SK-N-SH (cell line): ENCODE measurements at places on chromosomes 11 and 22.

GRCh38 chr11:106961048-106961447, 57.2 kb downstream of the GUCY1A2 start:
- DNase-seq: no peak

GRCh38 chr11:80603472-80603871, 1162.6 kb upstream of the TENM4 start:
- no peak for DNase-seq

GRCh38 chr11:125649465-125650166, 24.7 kb downstream of the CHEK1 start:
- no peak for DNase-seq

GRCh38 chr22:36765943-36766450, 9.9 kb downstream of the IFT27 start:
- DNase-seq: no peak

DNA sequence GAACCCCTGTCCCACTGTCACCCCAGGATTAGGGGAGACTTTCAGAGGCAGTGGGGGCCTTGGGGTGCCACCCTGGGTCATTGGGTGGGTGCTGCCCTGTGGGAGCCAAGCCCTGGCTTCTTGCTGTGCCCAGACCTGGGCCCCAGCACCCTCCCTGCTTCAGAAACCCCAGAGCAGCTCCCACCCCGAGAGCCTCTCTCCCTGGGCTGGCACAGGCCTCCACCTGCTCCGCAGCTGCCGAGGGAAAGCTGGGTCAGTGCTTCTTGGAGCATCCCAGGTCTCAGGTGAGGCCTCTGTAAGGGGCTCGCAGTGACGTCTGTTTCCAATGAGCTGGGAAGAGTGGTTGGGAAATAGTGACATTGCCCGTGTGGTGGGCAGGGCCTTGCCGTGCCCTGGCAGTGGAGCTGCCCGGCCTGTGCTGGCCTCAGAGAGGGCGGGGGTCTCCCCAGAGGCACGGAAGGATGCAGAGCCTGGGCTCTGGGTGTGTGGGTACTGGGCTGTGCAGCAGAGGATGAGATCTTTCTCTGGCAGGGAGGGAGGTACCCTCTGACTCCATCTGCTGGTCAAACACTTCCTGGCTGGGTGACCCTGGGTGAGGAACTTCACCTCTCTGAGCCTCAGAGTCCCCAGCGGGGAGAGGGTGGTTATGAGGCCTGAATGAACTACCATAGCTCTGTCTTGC, 23.0 kb downstream of the C22orf23 start:
- peak; percentile 64 for DNase-seq

DNA sequence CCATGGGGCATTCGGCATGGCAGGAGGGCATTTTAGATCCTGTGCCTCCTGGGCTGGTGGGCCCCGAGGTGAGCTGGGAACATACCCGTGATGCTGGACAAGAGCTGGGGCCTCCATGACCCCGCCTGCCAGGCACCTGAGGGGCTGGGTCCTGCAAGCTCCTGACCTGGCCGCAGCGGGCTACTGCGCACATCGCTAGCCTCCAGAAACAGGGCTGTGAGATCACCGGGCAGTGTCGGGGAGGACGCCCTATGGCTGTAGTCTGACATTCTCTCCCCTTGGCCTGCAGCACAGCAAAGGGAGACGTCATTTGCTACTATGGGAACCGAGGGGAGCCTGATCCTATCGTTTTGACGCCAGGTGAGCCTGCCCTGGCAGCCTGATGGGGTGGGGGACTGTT, 24.4 kb upstream of the DGCR8 start:
- no peak for DNase-seq

DNA sequence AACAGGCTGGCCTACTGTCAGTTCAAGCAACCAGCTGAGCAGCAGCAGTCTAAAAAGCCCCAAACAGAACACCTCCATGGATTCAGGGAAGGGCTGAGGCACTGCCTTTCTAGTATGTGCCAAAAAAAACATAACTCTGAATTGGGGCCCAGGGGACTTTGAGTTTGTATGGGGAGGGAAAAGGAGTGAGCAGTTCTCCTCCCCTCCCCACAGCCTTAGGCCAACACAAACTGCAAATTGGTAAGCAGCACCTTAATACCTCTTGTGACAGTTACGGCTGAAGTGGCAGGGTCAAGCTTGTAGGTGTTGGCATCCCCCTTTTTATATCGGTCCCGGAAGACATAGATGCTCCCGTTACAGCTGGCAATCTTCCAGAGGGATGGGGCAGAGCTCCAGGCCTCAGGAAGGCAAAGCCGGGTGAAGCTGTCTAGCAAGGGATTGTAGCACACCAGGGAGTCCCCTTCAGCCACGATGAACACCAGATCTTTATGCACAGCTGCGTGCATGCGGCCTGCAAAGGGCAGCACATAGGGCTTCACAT, 6.0 kb downstream of the KBTBD4 start:
- DNase-seq: peak; percentile 30

DNA sequence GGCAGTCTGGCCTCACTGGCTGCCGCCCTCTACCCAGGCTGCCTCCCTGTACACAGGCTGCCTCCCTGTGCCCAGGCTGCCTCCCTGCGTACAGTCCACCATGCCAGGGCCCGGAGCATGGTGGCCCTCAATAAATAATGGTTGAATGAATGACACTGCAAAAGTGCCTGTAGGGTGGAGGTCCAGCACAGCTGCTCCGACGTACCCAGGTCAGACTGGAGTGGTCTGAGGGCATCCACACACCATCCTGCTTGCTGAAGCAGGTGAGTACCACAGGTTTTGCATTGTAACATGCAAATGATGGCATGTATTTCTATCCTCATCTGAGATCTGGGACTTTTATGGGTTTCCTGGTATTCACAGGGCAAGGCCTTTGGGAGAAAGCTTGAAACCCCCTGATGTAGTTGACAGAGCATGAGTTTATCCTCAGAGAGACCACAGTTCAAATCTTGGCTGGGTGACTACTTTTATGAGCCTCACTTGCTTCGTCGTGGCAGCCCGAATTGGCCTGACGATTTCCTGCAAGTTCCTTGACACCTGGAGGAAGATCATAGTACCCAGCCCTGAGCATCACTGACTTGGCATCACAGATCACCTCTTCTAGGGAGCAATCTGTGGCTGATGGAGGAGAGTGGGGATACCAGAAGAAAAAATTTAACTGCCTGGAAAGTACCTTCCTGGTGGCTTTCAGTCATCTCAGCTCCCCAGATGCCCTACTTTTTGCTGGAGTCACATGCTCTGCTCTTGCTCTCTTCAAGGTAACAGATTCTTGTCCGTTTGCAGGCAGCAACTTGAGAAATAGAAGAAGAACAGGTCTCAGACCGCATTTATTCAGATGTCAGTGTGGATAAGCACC, 16.0 kb upstream of the CYB5R3 start:
- DNase-seq: no peak

DNA sequence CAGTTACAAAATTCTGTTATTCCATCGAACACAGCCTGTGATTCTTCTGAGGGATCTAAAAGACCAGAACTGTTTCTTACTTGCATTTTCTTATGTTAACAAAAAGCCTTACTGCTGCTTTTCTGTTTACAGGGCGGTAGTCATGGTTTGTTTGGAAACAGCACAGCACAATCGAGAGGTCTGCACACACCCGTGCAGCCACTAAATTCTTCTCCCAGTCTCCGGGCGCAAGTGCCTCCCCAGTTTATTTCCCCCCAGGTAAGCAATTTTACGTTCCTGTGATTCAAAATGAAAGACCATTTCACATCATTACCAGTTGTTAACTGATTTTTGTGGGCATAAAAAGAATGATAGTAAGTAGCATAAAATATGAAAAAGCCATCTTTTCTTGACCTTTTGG, 60.8 kb upstream of the ADSL start:
- no peak for DNase-seq

DNA sequence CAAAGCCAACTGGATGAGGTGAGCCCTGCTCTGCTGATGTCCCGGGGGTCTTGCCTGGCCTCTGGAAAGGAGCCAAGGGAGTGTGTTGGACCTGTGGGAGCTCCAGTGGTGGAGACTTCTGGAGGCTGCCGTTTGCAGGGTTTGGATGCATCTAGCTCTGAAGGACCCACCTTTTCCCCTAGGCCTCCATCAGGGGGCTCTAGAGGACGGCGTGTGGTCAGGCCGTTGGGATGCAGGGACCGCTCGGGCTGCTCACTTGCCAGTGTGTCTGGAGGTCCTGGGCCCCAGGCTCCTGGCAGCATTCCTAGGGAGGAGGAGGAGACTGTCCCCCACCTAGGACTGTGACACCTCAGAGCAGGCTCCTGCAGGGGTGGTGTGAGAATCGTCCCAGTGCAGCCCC, 58.3 kb downstream of the PRDM11 start:
- DNase-seq: no peak

- DNase-seq: no peak
These were observed 57.0 kb downstream of the PACSIN2 start for GRCh38 chr22:42957958-42958357.

- no peak for DNase-seq
These were observed 134.0 kb upstream of the SORL1-AS1 start for GRCh38 chr11:121586750-121587149.

DNA sequence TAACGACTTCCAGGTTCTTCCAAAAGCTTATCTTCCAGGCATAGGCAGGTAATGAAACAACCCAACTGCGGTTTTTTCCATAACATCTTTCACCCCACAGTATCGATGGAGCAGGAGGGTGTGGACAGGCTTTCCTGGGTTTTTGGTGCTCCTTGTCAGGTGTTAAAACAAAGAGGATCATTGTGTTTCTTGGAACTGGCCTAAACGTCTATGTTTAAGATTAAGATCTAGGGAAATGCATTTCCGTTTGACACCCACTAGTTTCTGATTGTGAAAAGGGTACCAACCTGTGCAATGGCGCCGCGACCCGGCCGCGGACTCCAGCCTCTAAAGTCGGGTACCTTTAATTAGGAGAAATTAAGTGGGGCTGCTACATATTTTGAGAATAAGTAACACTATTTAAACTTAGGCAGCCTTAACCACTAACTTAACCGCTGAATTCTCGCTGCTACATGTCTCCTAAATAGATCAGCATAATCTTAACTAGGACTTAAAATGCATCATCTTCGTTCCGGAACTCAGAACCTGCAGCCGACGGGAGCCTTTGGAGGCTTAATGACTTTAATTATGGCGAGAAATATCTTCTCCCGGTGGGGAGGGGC, 31.5 kb downstream of the C22orf31 start:
- no peak for DNase-seq

- no peak for DNase-seq
These were observed 3.3 kb downstream of the C2CD2L start for GRCh38 chr11:119110439-119110838.

GRCh38 chr22:21022955-21023614, 8.1 kb downstream of the P2RX6 start:
- DNase-seq: no peak

GRCh38 chr11:12755510-12756453, 81.6 kb downstream of the TEAD1 start:
- no peak for DNase-seq
